ENCODE measurements at places on chromosomes 6 and 20. TPM values are rescaled to one million over a fixed set of nuclear protein-coding genes. Genes with fewer than 3 reads are reported as not detected.

Gene BEND6
- total RNA-seq, result not detected

Gene CCN6
- total RNA-seq, result not detected

Gene C6orf132
- total RNA-seq, result 0.29 TPM

Gene GLP1R
- not detected for total RNA-seq

Gene OR2H1
- total RNA-seq, result not detected

Gene FOXQ1
- total RNA-seq, result not detected

DNA sequence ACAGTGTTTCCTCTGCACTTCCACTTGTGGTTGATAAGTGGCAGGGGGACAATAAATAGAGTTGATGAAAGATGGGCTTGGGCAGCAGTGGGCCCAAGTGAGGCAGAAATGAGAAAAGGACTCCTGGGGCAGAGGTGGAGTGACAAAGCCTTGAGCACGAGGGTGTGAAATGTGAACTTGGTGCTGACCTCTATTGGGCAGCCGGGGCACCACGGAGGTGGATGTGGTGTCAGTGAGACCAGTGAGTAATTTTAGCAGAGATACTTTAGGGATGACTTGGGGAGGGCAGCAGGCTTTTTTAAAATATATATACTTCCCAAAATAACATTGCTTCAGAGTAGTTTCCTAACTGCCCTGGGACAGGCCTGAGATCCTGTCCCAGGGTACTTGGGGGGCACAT lies 30.6 kb upstream of the MYLK2 start:
- H3K4me3 ChIP-seq, result no peak overlapping the region
- DNase-seq, result peak; percentile 13

DNA sequence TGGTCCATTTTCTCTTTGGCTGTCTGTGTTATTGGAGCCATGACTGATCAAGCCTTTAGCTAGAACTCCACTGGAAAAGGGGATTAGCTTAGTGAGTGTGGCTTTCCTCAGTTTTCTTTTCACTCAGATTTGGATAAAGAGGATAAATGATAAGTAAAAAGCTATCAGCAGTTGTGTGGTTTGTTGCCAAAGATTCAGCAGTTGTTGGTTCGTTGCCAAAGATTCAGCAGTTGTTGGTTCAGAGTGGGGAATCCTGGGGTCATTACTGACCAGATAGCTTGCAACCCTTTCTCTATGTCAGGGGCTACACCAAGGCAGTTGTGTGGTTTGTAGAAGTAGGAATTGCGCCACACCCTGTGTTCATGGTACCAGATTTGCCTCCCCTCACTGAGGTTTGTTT lies 107.7 kb upstream of the SCP2D1 start:
- H3K27me3 ChIP-seq, result no peaks in the 10 kb centered on the region
- no peak overlapping the region for H3K4me3 ChIP-seq

DNA sequence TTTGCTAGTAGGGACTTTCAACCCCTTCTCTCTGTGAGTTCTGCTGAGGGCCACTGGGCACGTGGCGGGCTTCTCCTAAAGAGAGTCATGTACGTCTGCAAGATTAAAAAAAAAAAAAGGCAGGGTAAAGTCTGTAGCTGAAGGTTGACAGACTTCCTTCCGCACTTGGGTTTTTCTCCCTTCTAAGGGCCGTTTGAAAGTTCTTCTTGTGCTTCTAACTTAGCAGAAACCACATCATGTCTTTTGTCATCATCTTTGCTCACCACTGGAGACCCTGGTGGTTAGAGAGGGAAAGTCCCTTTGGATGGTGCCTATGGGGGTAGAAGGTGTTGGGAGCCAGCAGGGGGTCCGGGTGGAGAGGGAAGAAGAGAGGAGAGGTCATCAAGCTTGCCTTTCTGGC lies 31.4 kb downstream of the PRDM1 start:
- no peak overlapping the region for H3K4me3 ChIP-seq
- H3K27ac ChIP-seq, result peak overlapping the region; percentile 46
- peaks cover 4% of the 10 kb centered on the region for H3K27me3 ChIP-seq
- peaks cover 89% of the 10 kb centered on the region for H3K4me1 ChIP-seq
- H3K36me3 ChIP-seq, result peaks cover 1% of the 10 kb centered on the region
- DNase-seq, result peak; percentile 69

DNA sequence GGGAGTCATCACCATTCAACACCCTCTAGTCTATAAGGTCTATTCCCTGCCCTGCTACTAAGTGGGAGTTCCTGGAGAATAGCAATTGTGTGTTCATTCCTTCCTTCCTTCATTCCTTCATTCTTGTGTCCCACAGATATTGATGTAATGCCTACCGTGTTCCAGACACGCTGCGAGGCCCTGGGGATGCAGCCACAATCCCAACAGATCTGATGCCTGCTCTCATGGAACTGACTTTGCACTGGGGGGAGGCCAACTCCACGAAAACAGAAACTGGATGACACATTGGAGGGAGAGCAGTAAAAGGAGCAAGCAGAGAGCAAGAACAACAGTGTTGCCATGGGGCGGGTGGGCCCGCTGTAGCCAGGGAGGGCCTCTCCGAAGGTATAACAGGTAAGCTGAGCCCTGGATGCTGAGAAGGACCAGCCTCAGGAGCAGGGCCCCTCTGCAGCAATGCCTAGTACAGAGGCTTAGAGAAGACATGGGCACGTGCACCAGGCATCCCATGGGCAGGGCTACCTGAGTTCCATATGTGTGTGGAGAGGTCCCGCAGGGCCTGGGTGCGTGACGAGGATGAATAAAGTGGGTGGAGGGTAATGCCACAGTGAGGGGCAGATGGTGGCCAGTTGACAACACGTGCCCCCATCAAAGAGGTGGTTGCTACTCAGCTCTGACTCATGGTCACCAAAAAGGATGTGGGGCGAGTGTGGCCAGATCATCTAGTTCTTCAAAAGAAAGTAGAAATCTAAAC lies 173.9 kb downstream of the NFATC2 start:
- H3K36me3 ChIP-seq, result peaks cover 2% of the 10 kb centered on the region
- peaks cover 4% of the 10 kb centered on the region for H3K4me1 ChIP-seq
- DNase-seq, result no peak
- H3K27me3 ChIP-seq, result no peaks in the 10 kb centered on the region

- no peak overlapping the region for H3K4me3 ChIP-seq
- peaks cover 26% of the 10 kb centered on the region for H3K27me3 ChIP-seq
- H3K4me1 ChIP-seq, result peaks cover 13% of the 10 kb centered on the region
Measured at GRCh38 chr20:51711426-51711825, 56.8 kb downstream of the ATP9A start.

DNA sequence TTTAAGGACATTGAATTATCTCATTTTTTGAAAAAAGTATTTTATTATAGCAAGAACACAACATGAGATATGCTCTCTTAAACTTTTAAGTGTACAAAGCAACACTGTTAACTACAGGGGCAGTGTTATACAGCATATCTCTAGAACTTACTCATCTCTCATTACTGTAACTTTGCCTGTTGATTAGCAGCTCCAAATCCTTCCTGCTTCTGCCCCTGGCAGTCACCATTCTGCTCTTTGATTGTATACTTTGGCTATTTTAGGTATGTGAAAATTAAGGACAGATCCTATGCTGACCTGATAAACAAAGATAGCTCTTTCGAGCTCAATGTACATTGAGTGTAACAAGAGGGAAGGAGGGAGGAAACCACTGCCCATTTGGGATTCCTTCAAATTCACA lies 1349.8 kb upstream of the GJE1 start:
- H3K4me3 ChIP-seq, result no peak overlapping the region
- no peak for DNase-seq
- H3K27ac ChIP-seq, result no peak overlapping the region
- H3K4me1 ChIP-seq, result no peaks in the 10 kb centered on the region
- no peaks in the 10 kb centered on the region for H3K36me3 ChIP-seq
- H3K27me3 ChIP-seq, result no peaks in the 10 kb centered on the region

- H3K4me1 ChIP-seq, result no peaks in the 10 kb centered on the region
- H3K27ac ChIP-seq, result no peak overlapping the region
- H3K27me3 ChIP-seq, result peaks cover 3% of the 10 kb centered on the region
- no peaks in the 10 kb centered on the region for H3K36me3 ChIP-seq
- H3K4me3 ChIP-seq, result no peak overlapping the region
- DNase-seq, result no peak
Measured at GRCh38 chr6:109854541-109855308, 123.4 kb upstream of the GPR6 start.

DNA sequence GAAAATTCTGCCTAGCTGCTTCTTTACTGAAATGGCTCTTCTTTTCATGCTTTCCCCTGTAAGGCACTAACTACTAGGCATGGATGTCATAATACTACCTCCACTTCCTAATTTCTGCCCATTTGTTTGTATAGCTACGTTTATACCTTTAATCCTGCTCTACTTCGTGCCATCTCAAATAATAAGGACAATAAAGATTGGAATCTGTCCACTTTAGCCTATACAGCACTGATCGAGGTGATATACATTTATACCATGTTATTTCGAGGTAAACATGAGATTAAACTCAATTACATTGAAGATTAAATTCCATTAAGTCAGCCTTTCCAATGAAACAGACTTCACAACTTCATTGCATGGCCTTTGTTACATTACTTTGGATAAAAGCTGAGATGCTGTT lies 390.6 kb upstream of the MARCKS start:
- H3K4me1 ChIP-seq, result no peaks in the 10 kb centered on the region
- H3K4me3 ChIP-seq, result no peak overlapping the region
- no peak for DNase-seq
- H3K27ac ChIP-seq, result no peak overlapping the region
- H3K27me3 ChIP-seq, result no peaks in the 10 kb centered on the region
- H3K36me3 ChIP-seq, result no peaks in the 10 kb centered on the region

DNA sequence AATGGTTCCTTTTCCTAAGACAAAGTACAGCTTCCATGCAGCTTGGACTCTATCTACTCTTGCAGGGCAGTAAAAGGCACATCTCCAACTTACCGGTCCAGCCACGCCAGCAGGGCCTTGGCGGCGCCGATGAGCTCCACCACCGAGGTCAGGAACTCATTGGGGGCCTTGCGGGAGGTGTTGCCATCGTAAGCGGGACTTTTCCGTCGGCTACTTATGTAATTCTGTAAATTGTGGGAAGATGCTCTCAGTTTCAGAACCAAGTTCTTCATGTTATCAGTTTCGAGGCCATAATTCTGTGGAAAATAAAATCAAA lies 68.5 kb downstream of the CNKSR3 start:
- H3K27ac ChIP-seq, result no peak overlapping the region
- H3K36me3 ChIP-seq, result no peaks in the 10 kb centered on the region

DNA sequence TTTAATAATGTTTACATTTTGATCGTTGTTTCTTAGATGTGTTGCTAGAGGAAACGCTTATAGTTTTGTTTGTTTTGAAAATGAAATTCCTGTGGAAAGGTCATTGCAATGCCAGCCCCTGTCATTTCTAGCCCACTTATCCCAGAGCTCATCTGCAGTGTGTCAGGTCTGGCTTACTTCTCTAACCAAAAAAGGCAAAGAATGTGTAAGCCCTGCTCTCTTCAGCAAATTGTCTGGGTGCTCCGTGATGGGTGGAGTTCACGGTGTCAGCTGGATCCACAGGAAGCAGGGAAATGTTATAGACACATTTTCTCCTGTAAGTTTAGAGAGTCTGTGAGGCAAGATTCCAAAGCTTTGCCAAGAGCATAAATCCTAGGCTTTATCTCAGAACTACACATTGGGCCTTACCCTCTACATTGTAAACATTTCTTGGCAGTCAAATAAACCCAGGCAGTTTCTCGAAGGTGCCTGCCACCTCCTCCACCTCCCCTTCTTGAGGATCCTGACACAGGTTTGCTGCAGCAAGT lies 50.9 kb downstream of the RPRD1B start:
- no peak overlapping the region for H3K4me3 ChIP-seq
- H3K36me3 ChIP-seq, result peaks cover 49% of the 10 kb centered on the region
- no peaks in the 10 kb centered on the region for H3K27me3 ChIP-seq
- H3K27ac ChIP-seq, result no peak overlapping the region
- no peaks in the 10 kb centered on the region for H3K4me1 ChIP-seq

DNA sequence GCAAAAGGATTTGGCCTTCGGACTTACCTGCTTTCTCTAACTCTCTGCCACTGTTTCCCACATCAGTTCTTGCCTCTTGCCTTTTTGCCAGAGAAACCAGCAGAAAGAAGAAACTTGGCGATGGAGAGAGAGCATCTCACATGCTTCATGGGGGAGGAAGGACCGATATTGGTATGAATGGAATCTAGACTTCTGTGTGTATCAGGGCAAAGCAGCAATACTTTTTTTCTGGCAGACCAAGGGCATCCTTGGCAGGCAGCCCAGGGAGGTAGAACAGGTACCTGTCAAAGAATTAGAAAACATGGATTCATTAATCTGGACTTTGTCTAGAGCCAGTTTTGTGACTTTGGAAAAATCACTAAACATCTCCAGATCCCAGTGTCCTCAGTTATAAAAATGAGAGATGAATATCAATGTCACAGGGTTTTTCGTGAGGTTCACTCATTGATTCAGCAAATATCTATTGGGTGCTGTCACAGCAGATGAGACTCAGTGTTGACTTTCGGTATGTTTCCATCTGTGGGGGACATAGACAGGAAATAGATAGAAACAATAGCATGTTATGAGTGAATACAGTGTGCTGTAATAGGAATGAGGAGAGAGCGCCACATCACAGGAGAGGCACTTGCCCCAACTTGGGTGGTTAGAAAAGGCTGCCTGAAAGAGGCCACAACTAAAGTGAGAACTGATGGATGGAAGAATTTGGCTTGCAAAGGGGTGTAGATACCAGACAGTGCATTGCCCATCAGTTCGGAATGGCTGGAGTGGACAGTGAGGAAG lies 114.1 kb downstream of the CD83 start:
- H3K36me3 ChIP-seq, result no peaks in the 10 kb centered on the region
- H3K27ac ChIP-seq, result no peak overlapping the region
- H3K4me1 ChIP-seq, result peaks cover 16% of the 10 kb centered on the region
- no peak overlapping the region for H3K4me3 ChIP-seq
- no peaks in the 10 kb centered on the region for H3K27me3 ChIP-seq

Measured in activated CD4-positive, alpha-beta memory T cell treated with anti-CD3 and anti-CD28 coated beads for 36 hours (primary cell).